ENCODE measurements at places on chromosomes 6 and 20.

DNA sequence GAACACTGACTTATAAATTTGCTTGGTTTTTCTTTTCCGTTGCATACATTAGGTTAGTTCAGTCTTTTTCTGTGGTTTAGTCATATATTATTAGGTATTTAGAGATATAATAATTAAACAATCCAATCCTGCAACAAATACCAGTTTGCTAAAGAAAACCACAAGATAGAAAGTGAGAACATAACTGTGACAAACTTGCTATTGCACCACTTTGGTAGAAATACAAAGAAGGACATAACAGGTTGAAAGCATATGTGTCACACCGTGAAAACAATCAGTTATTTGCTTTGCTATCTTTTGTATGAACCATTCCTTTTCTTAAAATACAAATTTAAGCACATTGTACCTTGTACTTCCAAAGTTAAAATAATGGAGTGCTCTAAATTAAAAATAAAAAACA is 42.0 kb upstream of the KCNQ5 start:
- no peak for DNase-seq

DNA sequence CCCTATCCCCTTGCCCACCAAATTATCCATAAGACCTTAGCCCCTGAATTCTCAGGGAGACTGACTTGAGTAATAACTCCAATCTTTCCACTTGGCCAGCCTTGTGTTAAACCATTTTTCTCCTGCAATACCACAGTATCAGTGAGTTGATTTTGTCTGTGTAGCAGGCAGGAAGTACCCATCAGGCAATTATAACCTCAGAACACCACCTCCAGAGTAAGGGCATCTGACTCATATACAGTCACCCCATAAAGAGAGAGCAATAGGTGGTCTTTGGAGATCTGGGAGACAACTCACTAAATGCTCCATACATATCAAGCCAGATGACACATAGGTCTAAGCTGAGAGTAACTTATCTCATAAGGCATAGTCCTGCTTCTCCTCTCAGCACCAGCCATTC is 83.7 kb downstream of the FILIP1 start:
- no peak for DNase-seq

GRCh38 chr20:46625875-46626373 is 25.3 kb downstream of the SLC13A3 start:
- no peak for DNase-seq

DNA sequence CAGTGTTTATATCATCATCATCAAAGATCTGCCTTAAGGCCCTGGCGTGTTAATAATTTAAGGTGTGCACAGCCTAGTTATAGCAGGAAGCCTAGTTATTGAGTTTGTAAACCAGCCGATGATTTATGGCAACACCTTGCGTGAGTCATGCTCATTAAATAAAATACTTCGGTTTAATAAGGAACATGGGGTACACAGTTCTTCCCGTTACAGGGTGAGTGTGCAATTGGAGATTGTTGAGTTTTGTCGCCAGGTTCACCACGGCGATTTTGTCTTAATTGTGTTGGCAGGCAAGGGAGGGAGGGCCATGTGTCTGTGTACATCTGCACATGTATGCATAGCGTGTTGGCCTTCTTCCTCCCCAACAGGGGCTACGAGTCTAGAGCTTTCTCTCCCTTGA is 104.0 kb downstream of the TFAP2A start:
- no peak for DNase-seq

DNA sequence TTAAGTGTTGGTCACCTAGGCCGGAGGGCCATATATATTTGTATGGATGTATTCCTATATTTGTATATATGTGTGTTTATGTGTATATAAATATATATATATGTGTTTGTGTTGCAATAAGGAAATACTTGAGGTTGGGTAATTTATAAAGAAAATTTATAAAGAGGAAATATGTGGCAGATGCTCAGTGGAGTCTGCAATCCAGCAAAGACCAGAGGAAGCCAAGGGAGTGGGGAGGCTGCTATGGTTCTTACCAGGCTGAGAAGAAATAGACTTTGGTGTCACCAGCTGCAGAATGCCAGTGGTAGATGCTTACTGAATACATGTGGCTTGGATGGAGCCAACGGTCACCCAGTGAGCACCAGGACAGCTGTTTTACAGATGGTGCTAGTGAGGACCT is 97.4 kb upstream of the ELOVL5 start:
- DNase-seq, result no peak

Data from AG09309 (cell line).